ENCODE measurements at places on chromosomes 12 and 14.

- DNase-seq: peak; percentile 67
Observed at GRCh38 chr14:96584199-96584906, 82.2 kb downstream of the PAPOLA start.

GRCh38 chr12:16475521-16475920 is 128.1 kb downstream of the MGST1 start:
- DNase-seq: no peak

DNA sequence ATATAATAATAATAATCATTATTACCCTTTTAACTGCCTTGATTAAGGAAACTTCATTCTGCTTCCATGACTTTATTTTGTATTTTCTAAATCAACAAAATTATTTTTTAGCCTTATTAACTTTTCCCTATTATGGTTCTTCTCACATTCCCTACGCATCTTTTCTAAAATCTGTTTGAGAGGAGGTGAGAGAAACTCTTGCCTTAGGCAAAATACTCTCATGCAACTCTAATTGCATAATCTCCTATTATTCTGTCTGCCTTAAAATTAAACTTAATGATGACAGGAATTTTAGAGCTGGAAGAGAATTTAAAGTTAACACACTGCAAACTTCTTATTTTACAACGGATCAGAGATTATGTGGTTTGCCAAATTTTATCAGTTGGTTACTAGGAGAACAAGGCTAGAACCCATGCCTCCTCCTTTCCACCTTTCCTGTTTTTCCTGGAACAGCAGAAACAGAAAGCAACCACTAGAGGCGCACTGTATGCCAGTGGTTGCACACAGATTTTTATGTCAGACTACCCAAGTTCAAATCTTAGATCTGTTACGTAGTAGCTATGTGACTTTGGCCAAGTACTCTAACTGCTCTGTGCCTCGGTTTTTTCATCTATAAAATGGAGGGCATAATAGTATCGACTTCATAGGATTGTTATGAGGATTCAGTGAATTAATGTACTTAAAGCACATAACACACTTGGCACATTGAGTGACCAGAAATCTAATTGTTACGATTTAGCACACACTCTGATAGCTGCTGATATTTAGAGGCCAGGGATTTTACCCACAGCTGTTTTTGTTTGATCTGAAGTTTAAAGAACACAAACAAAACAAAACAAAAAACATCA is 4.3 kb upstream of the BRMS1L start:
- peak; percentile 52 for DNase-seq

- no peak for DNase-seq
Observed at GRCh38 chr12:100688451-100688864, 106.1 kb upstream of the ANO4 start.

DNA sequence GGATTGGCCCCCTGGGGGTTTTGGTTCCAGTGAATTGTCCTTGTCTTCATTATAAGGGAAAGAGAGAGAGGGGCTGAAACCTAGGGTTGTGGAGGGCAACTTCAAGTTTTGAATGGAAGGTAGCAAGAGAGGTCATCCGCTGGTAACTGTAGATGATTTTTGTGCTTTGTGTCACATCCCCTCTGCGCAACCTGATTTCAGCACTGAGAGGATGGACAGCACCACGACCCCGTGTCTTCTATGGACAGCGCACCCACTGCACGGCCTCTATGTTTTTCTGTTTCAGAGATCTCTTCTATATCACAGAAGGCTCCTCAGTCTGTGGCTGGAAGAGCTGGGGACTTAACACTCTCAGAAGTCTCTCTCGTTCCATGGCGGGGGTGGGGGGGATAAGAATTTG is 127.0 kb upstream of the RPH3A start:
- DNase-seq: no peak

DNA sequence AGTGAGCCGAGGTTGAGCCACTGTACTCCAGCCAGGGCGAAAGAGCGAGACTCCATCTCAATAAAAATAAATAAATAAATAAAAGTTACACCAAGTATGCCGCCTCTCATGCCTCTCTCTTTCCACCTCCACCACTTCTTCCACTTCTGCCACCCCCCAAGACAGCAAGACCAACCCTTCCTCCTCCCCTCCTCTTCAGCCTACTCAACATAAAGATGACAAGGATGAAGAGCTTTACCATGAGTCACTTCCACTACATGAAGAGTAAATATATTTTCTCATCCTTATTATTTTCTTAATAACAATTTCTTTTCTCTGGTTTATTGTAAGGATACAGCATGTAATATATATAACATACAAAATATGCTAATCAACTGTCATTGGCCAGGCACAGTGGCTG is 3.6 kb upstream of the TMED2 start:
- DNase-seq: no peak

DNA sequence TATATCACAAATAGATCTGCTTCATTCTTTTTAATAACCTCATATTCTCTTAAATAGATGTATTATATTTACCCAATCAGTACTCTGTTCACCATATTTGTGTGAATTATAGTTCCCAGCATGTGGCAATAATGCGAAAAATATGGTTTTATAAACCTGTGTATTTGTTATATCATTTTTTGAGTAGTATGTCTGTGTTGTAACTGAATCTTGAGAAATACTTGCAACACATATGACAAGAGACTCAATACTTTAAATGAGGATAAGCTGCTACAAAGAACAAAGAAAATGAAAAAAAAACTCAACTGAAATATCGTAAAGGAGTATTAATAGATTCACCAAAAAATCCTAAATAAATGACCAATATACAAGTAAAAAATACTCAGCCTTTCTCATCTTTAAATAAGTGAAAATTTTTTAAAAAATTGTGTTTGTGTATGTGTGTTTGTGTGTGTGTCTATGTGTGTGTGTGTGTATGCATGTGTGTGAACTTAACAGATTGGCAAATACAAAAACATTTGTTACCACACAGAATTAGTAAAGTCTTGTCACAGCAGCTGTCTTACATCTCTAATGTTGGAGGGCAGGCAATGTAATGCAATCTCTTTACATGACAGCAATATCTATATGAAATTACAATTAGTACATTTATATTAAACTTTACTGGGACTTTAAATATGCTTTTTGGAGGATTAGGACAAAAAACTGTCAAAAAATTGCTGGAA is 441.9 kb upstream of the MGAT4C start:
- DNase-seq: no peak

- no peak for DNase-seq
Observed at GRCh38 chr14:58629281-58629680, 8.5 kb upstream of the DACT1 start.

DNA sequence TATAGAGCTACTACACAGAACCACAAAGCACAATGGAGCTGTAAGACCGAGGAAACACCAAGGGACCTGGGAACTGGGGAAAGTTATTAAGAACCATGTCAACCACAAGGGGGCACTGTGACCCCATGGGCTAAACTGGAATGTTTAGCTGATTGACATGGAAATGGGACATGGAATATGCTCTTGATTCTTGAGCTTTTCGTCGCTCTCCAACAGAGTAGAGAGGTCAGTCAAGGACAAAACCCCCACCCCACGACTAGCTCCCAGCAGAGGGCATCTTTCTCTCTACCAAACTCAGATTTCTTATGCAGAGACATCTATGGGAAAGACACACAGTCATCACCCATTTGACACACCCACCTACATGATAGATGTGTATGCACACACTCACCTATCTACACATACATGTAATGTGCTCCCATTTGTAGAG is 10.1 kb downstream of the NDRG2 start:
- peak; percentile 84 for DNase-seq

- no peak for DNase-seq
Observed at GRCh38 chr12:54437243-54437642, 18.2 kb upstream of the ITGA5 start.

GRCh38 chr14:103398427-103399195 is 13.4 kb downstream of the MARK3 start:
- DNase-seq: no peak

GRCh38 chr12:13100605-13100881 is 2.9 kb downstream of the GSG1 start:
- no peak for DNase-seq

GRCh38 chr12:121932914-121933521 is 14.6 kb downstream of the CFAP251 start:
- DNase-seq: no peak

- DNase-seq: no peak
Observed at GRCh38 chr14:84237881-84238280, 1292.1 kb upstream of the FLRT2 start.

DNA sequence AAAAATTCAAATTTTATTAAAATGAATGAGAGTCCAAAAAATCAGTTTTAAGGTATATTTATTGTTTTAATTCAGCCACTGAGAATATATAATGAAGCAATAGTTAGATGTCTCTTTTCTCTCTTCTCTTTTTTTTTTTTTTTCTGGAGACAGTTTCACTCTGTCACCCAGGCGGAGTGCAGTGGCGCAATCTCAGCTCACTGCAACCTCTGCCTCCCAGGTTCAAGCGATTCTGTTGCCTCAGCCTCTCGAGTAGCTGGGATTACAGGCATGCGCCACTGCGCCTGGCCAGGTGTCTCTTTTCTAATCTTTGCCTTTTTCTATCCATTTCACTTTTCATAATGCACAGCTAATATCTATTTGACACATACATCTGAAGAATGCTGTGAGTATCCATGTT is 307.1 kb upstream of the RGS6 start:
- no peak for DNase-seq

GRCh38 chr12:111570084-111570961 is 28.8 kb downstream of the ATXN2 start:
- no peak for DNase-seq

DNA sequence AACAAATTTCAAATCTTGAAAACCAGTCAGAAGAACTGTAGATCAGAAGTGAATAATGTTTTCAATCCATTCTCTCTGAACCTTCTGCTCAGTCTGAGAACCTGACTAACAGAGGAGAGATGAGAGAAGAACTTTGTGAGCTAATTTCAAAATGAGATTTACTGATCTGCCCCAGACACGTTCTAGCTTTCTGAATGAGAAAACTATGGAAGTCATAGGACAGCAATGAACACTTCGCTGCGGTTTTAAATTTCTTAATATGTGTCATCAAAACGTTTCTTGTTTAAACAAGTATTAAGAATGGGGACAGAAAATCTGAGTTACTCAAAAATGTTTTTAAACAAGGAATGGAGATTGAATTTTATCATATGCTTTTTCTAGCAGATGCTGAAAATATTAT is 66.6 kb upstream of the FAR2 start:
- no peak for DNase-seq

GRCh38 chr14:65860956-65861611 is 448.6 kb downstream of the FUT8 start:
- no peak for DNase-seq

GRCh38 chr12:6285532-6286306 is 24.8 kb upstream of the PLEKHG6 start:
- DNase-seq: no peak

DNA sequence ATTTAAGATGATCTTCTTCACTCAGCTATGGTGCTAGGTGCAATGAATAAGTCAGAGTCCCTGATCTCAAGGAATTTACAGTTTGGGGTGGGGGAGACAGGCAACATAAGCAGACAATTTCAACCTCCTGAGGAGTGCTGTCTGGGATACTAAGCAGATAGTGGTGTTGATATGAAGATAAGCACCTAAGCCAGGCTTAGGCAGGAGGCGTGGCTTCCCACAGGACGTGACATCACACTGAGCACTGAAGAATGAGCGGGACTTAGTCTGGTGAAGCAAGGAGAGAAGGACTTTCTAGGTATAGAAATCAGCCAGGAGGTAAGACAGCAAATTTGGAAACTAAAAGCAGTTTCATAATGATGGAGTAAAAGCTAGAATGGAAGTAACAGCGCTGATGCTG is 6.8 kb downstream of the PRPH start:
- peak; percentile 72 for DNase-seq

- no peak for DNase-seq
Observed at GRCh38 chr14:71666571-71667145, 265.6 kb upstream of the RGS6 start.

- DNase-seq: peak; percentile 49
Observed at GRCh38 chr12:48000878-48001504, 3.3 kb downstream of the COL2A1 start.

- no peak for DNase-seq
Observed at GRCh38 chr12:12180136-12180535, 86.7 kb downstream of the LRP6 start.

- no peak for DNase-seq
Observed at GRCh38 chr12:81692008-81692407, 67.1 kb downstream of the PPFIA2 start.

- no peak for DNase-seq
Observed at GRCh38 chr12:113858841-113859386, 107.2 kb downstream of the RBM19 start.

GRCh38 chr12:91021076-91021475 is 16.3 kb upstream of the EPYC start:
- DNase-seq: no peak

All from SK-N-DZ (cell line).